ENCODE measurements at places on chromosomes 13 and 19.
A peak's percentile ranks its signal among the peaks of the same experiment; 100 is the strongest.

GRCh38 chr13:79307433-79307861, 98.6 kb downstream of the RBM26 start:
- no peak for DNase-seq

DNA sequence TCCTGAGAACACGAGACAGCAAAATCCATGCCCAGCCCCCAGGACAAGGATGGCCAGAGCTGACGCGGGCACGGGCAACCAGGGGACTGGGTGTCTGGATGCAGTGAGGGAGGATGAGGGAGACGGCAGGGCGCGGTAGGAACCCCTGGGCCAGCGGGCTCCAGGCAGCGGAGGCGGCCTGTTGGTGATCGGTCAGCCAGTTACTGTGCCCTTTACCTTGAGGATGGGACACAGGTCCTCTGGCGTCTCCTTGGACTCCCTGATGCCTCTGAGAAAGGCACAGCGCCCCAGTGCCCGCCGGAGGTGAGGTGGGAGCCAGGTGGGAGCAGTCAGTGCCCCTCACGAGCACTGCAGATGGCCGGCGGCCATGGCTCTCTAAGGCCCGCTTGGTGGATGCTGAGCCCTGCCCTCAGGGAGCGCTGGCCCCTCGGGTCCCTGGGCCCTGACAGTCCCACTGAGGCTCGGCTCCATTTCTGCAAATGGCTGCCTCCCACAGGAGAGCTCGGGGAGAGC, 31.2 kb downstream of the C13orf46 start:
- no peak for DNase-seq

GRCh38 chr19:35959968-35960320, 23.8 kb downstream of the LRFN3 start:
- DNase-seq: no peak

DNA sequence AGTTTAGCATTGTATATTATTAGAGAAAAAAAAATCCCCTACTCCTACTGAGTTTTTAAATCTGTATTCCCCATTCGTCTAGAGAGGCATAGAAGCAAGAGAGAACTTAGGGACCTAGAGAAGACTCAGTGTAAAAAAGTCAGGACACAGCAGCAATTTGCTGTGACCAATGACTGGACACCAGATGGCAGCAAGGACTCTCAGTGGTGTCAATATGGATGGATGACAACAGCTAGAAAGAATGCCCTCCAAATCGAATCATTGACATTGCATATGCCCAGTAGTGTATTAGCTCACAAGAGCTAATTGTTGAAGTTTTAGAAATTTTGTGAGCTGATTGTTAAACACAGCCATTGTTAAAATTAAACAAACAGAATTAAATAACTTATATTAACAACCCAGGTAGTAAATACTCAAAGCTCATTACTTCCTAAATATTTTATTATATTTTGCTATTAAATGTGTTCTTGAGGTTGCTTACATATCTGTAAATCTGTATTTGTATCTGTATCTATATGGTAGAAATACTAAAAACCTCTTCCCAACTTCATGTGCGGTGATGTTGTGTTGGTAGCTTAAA, 43.9 kb downstream of the SIAH3 start:
- DNase-seq: peak; percentile 60

DNA sequence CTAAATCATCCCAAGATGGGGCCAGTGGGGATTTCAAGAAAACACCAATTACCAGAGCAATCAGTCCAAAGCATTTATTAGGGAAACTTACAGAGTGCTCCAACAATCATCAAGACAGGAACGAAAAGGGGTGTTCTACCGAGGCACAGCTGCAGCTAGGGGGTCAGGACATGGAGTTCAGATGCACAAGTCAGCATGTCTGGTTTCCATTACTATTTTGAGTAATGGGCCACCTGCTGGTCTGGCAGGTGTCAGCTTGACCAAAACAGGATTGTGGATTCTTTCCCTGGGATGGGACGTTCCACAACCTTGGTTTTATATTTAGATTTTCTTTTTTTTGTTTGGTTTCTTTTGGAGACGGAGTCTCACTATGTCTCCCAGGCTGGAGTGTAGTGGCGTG, 3.9 kb upstream of the UBL5 start:
- no peak for DNase-seq

DNA sequence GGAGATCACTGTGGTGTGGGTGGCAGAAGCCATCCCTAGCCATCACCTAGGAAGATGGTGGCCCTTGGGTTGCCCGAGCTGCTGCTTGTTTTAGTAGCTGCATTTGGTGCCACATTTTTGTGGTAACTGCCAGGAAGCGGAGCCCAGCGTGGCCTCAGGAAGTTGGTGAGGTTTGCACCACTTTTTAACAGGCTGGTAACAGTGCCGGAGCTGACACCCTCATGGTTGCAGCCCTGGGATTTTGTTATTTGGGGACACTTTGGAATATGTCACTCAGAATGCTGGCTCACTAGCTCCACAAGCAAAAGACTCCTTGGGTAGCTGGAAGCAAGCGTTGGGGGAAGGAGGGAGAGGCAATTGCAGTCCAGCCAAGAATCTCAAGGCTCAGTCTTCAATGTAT, 22.1 kb downstream of the ACTN4 start:
- no peak for DNase-seq

DNA sequence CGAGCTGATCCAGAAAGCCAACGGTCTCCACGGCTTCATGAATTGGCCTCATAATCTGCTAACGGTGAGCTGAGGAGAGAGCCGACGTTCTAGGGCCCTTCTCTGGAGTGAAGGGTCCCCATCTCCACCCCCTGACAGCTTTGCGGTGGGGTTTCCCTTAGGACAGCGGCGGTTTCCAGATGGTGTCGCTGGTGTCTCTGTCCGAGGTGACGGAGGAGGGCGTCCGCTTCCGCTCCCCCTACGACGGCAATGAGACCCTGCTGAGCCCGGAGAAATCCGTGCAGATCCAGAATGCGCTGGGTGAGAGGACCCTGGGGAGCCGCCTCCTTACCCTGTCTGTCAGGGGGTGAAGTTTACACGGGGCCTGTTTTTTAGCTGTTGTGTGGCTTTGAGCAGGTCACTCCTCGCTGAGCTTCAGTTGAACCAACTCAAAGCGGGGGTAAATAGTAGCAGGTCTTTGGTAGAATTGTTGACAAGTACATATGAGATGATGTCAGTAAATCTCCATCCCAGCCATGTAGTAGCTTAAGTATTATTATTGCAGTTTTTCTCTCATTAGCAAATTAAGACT, 801 bp downstream of the QTRT1 start:
- peak; percentile 70 for DNase-seq

Data from GM13977 (cell line).